Activated T-cell treated with anti-CD3 and anti-CD28 coated beads, Interleukin-2, amount 50 U/mL, for 4 hours (primary cell): ENCODE measurements at places on chromosomes 3 and 15. TPM values are rescaled to one million over a fixed set of nuclear protein-coding genes. Genes with fewer than 3 reads are reported as not detected.

GRCh38 chr15:62848632-62849050 lies 193.9 kb upstream of the TPM1 start:
- DNase-seq, result no peak

DNA sequence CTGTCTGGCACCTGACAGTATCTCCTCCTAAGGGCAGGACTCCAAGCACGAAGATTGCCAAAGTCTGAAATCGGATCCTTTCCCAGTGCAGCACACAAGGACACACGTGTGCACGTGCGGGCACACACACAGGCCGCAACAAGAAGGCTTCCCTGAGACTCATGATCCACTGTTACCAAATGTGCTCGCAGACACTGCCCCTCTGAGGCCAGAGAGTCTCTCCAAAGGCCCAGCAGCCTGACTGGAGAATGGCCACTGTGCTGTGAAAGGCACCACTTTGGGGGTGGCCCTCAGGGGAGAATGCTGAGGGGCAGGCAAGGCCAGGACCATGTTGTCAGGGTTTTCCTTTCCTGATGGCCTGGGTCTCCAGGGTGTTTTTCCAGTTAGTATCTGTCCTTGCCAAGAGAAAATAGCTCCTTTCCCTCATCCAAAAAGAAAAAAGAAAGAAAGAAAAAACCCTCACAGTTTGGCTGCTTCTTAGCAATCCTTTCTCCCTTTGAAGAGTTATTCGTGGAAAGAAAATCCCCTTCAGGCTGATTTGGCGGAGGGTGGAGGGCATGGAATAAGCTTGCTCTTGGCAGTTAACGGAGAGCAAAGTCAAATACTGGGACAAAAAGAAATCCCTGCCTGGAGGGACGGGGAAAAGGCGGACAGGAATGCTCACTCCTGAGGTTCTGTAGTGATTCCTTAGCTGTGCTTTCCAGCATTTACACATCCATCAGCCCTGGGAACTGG lies 112.2 kb upstream of the ETV5 start:
- DNase-seq, result no peak

DNA sequence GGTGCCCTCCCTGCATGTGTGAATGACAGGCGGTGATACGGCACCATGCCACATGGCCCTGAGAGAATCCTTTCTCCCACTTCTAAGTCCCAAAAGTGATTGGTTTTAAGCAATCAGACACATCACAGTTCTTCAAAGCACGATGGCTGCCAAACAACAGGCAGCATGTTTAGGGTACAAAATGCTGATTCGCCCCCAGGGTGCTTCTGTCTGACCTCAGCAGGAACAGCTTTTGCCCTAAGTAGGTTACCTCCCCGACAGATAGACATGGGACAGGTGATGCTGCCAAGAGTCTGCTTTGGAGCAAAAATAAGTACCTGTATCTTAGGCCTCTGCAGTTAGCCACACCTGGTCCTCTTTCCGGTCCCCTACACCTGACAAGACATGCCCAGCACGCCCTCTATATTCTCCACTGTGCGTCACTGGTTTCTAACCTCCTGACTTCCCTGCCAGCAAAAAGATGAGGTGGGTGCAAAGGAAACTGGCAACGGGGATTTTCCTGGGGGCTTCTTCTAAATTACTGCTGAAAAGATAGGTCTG lies 549.8 kb downstream of the FOXP1 start:
- DNase-seq, result no peak

DNA sequence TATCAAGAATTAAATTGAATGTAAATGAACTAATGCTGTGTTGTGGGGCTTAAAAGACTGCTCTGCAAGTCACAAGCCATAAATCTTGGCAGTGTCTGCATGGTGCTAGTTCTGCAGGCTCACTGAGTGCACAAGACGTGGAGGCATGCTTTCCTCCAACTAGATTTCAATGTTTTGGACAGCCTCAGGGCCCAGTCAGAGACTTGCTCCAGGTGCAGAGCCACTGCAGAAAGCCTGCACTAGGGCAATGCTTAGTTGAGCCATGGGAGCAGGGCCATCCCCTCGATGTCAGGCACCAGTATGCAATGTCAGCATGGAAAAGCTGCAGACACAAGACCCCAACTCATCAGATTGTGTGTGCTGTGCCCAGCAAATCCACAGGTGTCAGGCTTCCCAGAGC lies 234.5 kb upstream of the CDIN1 start:
- no peak for DNase-seq

DNA sequence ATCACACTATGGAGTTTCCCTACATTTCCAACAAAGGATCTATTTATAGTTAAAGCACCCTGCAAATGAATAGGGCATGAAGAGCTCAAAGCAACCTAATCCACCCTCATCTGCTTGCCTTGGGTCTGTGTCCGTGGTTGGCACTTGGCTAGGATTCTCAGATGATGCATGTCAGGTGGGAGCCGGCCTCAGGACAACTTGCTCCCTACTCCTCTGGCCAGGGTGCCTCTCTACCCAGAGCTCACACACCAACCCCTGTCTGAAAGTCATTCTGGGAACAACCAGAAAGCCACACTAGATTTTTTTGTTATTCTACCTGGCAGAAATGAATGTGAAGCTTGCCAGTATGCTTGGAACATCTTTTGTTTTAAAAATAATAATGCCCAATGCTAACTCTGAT lies 13.2 kb downstream of the ARHGEF3 start:
- DNase-seq, result no peak

DNA sequence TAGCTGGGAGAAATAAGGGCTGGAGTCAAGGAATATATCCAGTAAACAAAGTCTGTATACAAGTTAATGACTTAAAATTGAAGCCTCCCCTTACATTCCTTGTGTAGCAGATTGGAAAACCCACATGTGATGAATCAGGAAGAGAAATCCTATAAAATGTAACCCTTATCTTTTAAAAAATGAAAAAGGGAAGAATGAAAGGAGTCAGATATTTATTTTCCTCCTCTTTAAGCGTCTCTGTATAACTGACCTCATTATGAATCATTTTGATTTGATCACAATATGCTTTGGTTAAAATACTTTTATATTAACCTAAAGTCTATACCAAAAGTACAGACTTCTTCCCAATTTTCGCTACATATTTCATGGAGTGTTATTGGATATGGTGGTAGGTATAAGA lies 316.3 kb upstream of the STAC start:
- no peak for DNase-seq

GRCh38 chr15:31098953-31099740 lies 2.4 kb downstream of the TRPM1 start:
- no peak for DNase-seq

- no peak for DNase-seq
Observed at GRCh38 chr15:43899928-43900327, 73.1 kb downstream of the WDR76 start.

DNA sequence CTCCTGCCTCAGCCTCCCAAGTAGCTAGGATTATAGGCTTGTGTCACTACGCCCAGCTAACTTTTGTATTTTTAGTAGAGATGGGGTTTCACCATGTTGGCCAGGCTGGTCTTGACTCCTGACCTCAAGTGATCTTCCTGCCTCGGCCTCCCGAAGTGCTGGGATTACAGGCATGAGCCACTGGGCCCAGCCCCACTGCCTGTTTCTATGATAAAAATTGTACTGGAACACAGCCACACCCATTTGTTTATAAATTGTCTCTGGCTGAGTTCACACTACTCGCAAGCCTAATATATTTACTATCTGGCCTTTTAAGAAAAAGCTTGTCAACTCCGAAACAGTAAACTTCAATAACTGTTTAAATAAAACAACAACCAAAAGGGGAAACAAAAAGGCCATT lies 309.4 kb upstream of the WNT5A start:
- no peak for DNase-seq

DNA sequence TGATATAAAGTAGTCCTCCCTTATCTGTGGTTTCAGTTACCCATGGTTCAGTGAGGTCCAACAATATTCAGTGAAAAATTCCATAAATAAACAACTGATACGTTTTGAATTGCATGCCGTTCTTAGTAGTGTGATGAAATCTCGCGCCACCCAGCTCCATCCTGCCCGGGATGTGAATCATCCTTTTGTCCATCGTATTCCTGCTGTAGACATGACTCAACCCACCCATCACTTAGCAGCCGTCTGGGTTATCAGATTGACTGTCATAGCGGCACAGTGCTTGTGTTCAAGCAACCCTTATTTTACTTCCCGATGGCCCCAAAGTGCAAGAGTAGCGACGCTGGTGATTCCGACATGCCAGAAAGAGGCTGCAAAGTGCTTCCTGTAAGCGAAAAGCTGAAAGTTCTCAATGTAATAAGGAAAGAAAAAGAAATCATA lies 48.0 kb upstream of the MEX3B start:
- DNase-seq, result no peak

- no peak for DNase-seq
Observed at GRCh38 chr3:43316783-43317460, 30.6 kb downstream of the SNRK start.

- no peak for DNase-seq
Observed at GRCh38 chr15:71753346-71753745, 57.0 kb upstream of the NR2E3 start.

GRCh38 chr15:78195735-78196201 lies 38.6 kb downstream of the ACSBG1 start:
- peak; percentile 45 for DNase-seq

- no peak for DNase-seq
Observed at GRCh38 chr3:61564395-61565059, 3.2 kb downstream of the PTPRG start.

CADM2 gene
- total RNA-seq, result not detected

ANKDD1A gene
- 0.63 TPM for total RNA-seq

KY gene
- not detected for total RNA-seq

AADACL2 gene
- total RNA-seq, result not detected

A4GNT gene
- not detected for total RNA-seq

NR2E3 gene
- total RNA-seq, result not detected
